ENCODE measurements at places on chromosomes 16 and 17.

- DNase-seq: no peak
Observed at GRCh38 chr17:7748076-7748775, 30.7 kb downstream of the DNAH2 start.

GRCh38 chr17:67879662-67880061, 54.4 kb downstream of the BPTF start:
- no peak for DNase-seq

- no peak for DNase-seq
Observed at GRCh38 chr17:46056800-46057304, 57.8 kb downstream of the STH start.

DNA sequence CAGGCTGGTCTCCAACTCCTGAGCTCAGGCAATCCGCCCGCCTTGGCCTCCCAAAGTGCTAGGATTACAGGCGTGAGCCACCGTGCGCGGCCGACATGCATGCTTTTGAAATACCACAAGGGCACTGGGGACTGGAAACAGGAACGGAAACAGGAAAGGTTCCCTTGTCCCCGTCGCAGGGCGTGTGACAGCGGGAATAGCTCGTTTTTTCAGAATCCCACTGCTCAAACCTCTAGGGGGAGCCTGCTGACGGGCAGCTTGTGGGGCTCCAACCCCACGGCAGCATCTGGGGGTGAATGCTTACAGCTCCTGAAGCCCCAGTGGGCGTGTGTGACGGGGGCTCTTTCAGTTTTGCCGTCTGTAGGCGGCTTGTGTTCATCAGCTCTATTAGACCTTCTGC, 18.8 kb upstream of the ASGR2 start:
- peak; percentile 39 for DNase-seq

GRCh38 chr16:74279805-74280204, 16.8 kb upstream of the PSMD7 start:
- no peak for DNase-seq

GRCh38 chr16:11098601-11099390, 154.4 kb downstream of the CLEC16A start:
- no peak for DNase-seq

- DNase-seq: no peak
Observed at GRCh38 chr17:3986270-3986938, 22.2 kb upstream of the ATP2A3 start.

- no peak for DNase-seq
Observed at GRCh38 chr17:34974179-34974578, 6.1 kb upstream of the LIG3 start.

- no peak for DNase-seq
Observed at GRCh38 chr17:50212121-50212843, 10.9 kb upstream of the COL1A1 start.

GRCh38 chr16:12245921-12246720, 269.6 kb downstream of the SNX29 start:
- no peak for DNase-seq

DNA sequence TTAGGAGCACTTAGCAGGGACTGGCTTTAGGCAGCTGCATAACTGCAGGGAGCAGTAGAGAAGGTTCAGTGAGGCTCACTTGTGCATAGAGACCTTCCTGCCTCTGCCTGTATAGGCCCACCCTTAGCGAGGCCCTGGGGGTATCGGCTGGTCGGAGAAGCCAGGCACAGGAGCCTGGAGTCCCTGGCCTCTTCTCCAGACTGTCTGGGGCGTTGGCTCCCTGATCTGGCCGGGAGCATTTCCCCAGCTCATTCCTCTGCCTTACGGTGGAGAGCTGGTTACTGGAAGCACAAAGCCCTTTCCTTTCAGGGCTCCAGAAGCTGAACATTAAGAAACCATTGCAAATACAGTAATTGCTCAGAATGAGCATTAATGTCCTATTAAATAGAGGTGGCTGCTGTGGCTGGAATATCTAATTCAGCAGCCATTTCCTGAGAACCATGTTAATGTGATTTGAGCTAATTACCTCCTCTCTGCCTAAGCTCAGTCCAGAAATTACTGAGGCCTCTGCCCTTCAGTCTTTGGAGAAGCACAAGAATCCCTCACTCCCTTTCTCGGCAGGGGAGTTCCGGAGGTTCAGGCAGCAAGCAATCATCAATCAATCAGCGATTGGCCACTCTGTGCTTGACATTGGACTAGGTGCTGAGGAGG, 18.8 kb upstream of the TMEM220 start:
- DNase-seq: no peak

DNA sequence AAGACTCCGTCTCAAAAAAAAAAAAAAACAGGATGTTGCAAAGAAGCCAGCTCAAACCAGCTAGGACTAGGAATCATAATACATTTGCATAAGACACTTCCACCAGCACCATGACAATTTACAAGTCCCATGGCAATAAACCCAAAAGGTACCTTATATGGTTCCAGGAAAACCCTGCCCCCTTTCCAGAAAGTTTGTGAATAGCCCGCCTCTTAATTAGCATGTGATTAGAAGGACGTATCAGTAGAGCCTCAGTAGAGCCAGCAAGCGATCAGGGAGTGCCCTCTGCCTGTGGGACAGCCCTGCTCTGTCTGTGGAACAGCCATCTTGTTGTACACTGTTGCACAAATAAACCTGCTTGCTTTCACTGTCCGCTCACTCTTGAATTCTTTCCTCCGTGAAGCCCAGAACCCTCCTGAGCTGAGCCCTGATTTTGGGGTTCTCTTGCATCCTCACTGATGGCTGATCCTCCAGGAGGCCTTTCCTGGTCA, 14.0 kb downstream of the NUPR1 start:
- no peak for DNase-seq

DNA sequence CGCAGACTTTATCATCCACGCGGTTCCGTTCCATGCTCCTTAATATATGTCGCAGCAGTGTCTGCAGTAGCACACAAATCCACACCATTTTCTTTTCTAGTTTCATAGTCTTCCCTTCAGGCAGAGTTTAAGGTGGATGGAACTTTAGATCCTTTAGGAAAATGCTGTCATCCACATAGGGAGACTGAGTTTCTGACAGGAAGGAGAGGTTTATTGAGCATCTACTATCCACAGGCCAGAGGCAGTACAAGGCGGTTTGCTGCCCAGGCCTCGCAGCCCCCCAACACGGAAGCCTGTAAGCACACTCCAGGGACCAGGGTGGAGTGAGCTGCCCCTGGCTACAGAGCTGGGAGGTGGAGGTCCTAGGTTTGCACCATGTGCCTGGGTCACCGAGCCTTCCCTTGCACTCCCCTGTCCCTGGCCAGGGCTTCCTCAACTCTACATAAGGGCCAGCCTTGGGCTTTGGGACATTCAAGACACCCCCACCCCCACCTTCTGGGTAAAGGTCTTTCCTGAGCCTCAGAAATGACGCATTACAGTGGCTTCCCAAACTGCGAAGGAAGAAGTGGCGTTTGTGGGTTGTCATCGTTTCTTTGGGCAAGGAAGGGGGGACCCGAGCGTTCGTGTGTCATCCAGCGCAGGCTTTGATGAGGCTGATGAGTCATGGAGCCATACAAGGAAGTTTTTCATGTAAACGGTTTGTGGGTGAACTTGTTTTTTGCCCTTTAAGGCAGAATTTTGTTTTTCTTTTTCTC, 146.5 kb upstream of the PLCG2 start:
- no peak for DNase-seq

GRCh38 chr17:20728181-20728580, 148.7 kb downstream of the CDRT15L2 start:
- no peak for DNase-seq

GRCh38 chr16:86334079-86334635, 176.2 kb upstream of the FOXF1 start:
- no peak for DNase-seq

- no peak for DNase-seq
Observed at GRCh38 chr17:73132085-73132492, 32.7 kb upstream of the SSTR2 start.

- DNase-seq: no peak
Observed at GRCh38 chr17:4206962-4207361, 56.8 kb downstream of the ANKFY1 start.

DNA sequence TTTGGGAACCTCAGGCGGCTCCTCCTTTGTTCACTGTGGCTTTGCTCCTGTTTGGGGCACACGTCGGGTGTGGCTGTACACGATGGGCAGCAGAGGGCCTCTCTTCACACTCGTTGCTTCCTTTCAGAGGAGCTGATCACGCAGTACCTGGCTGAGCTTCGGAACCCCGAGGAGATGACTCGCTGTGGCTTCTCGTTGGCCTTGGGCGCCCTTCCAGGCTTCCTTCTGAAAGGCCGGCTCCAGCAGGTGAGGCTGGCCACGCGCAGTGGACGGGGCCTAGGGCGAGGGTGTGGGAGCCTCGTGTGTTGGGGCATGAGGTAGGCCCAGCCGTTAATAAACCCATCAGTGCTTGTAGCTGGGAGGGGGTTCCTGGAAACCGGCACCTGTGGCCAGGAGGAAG, 85.0 kb upstream of the ZNF750 start:
- DNase-seq: no peak

DNA sequence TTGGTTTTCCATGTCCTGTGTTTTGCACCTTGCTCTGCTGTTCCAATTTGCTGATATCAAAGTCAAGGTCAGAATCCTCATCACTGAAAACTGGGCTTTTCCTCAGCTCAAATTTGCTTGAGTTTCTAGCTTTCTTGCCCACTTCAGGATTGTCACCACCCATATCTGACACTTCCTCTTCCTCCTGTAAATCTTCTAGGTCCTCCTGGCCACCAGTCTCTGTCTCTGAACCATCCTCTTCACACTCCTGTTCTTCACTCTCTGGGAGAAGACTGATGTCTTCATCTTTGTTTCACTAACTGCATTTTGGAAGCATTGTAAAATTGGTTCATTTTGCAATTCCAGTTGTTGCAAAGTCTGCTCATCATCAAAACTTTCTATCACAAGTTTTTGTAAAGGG, 63.4 kb upstream of the RBL2 start:
- no peak for DNase-seq

DNA sequence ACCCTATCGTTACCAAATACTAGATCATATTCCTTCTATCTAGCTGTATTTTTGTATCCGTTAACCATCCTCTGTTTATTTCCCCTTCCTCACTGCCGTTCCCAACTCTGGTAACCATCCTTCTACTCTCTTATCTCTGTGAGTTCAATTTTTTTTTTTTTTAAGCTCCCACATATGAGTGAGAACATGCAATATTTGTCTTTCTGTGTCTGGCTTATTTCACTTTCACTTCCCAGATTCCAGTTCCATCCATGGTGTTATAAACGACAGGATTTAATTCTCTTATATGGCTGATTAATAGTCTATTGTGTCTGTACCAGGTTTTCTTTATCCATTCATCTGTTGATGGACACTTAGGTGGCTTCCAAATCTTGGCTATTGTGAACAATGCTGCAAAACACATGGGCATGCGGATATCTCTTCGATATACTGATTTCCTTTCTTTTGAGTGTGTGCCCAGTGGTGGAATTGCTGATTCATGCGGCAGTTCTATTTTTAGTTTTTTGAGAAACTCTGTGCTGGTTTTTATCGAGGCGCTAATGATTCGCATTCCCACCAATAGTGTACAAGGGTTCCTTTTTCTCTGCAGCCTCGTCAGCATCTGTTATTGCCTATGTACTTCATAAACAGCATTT, 599.6 kb downstream of the TMEM114 start:
- no peak for DNase-seq

DNA sequence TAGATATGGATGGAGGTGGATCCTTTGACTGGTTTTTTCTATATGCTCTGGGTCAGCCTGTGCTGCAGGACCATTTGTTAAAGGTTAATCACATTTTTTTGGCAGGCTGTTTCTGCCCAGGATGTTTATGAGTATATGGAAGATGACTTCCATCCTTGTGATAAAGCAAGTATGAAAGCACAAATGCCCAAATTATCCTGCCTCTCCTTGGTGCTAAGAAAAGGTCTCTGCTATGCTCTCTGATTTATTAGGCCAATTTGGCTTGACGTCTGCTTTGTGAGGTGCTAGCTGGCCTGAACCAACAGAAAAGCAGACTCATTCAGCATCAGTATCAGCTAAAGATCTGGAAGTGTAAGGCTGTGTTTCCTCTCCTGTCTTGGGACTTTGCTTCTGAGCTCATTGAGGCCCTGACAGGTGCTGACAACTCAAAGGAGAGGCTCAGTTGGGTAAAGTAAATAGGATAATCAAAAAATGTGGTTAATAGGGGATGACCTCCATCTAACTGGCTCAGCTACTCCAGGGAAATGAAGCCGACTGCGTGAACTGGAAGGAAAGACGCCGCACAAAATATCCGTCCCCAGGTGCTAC, 15.2 kb downstream of the ANKRD40 start:
- DNase-seq: no peak

DNA sequence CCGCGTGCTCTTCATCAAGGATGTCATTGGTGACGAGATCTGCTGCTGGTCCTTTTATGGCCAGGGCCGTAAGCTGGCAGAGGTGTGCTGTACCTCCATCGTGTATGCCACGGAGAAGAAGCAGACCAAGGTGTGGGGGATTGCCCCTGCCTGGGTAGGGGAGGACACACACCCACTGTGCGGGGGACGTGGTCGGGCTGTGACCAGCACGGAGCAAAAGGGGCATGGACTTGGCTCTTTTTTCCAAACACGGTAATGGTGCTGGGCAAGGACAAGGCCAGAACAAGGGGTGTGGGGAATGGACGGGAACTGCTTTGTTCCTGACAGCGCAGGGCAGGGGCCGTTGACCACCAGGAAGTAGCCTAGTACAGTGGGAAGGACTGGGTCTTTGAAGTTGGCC, 6.8 kb downstream of the TNFAIP1 start:
- DNase-seq: no peak

- DNase-seq: no peak
Observed at GRCh38 chr17:60297760-60298401, 94.1 kb downstream of the USP32 start.

DNA sequence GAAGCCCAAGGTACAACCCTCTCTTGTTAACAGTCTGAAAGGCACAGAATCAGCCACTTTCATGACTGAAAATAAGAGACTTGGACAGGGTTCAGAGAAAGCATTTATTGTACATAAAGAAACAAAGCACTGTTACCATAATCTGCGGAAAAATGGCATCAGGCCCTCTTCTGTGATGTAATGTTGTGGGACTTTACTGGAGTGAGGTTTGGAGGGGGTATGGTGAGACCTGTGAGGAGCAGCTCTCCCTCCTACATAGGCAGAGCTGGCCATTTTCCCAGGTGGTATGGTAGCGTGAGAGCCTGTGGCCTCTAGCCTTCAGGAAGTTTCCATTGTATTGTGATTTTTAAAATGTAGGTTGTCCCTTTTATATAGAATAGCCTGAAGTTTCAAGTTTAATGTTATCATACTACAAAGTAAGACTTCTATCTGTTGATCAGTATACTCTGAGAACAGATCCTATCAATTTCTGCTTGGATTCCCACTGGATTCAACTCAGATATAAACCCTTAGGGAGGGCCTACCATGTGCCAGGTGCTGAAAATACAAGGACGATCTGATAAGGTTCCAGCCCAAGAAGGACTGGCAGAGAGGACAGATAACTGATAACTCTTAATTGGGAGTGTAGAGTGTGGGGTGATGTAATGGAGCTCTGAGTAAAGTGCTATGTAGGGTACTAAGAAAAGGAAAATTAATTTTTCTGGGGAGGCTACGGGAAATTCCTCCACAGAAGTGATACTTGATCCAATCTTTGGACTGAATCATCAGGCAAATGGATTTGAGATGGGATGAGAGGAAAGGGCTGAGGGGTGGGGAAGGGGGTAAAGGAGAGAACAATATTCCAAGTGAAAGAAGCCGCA, 4.1 kb upstream of the YPEL2 start:
- no peak for DNase-seq

Data from left ventricle myocardium inferior (tissue), 1 donor.